ENCODE measurements at places on chromosomes 7 and 10. TPM values are rescaled to one million over a fixed set of nuclear protein-coding genes. Genes with fewer than 3 reads are reported as not detected.

The PKD2L1 gene
- not detected for total RNA-seq

The GJD4 gene
- 0.21 TPM for total RNA-seq

The XRCC2 gene
- total RNA-seq: 3.8 TPM

The NME8 gene
- total RNA-seq: 0.10 TPM

The SFTPA2 gene
- 0.62 TPM for total RNA-seq

The NRP1 gene
- total RNA-seq: 172 TPM

The GUSB gene
- 38.8 TPM for total RNA-seq

The WDFY4 gene
- total RNA-seq: 5.7 TPM

The AS3MT gene
- total RNA-seq: 8.7 TPM

The WNT8B gene
- not detected for total RNA-seq

The AASS gene
- 37.1 TPM for total RNA-seq

The NPSR1 gene
- not detected for total RNA-seq

The LRRC61 gene
- 6.3 TPM for total RNA-seq

The HGF gene
- 10.2 TPM for total RNA-seq

The MYO3A gene
- 3.3 TPM for total RNA-seq

The AKR1D1 gene
- not detected for total RNA-seq

The PTN gene
- total RNA-seq: 85.1 TPM

The CBLL1 gene
- 13.8 TPM for total RNA-seq

The STRA8 gene
- total RNA-seq: not detected

The C10orf67 gene
- total RNA-seq: 0.82 TPM

The STX1A gene
- total RNA-seq: 9.7 TPM

The GPR26 gene
- 0.10 TPM for total RNA-seq

The OR2A1 gene
- 0.10 TPM for total RNA-seq

All from tongue (tissue), 3 donors.